Naive thymus-derived CD4-positive, alpha-beta T cell (primary cell): ENCODE measurements at places on chromosomes 16 and 17.

DNA sequence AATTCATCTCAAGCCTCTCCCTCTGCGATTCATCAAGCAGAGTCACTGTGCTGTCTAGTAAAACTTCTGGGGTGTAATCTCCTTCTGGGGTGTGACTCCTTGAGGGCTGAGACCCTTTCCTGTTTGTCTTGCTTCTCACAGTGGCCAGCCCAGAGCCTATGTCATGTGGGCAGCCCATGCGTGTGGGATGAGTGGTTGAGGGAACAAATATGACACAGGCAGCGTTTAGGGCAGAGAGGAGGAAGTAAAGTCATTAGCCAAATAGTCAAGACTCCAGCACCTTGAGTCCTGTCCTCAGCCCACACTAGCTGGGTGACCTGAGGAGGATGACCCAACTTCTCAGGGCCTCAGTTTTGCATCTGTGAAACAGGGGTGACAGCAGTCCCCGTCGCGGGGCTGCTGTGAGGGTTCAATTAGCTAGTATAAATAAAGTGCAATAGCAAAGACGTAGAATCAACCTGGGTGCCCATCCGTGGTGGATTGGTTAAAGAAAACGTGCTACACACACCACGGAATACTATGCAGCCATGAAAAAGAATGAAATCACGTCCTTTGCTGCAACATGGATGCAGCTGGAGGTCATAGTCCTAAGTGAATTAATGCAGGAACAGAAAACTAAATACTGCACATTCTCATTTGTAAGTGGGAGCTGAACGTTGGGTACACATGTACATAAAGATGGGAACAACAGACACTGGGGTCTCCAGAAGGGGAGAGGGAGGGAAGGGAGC, 4.5 kb upstream of the ITGAX start:
- no peak overlapping the region for H3K4me3 ChIP-seq
- H3K27me3 ChIP-seq = no peaks in the 10 kb centered on the region

DNA sequence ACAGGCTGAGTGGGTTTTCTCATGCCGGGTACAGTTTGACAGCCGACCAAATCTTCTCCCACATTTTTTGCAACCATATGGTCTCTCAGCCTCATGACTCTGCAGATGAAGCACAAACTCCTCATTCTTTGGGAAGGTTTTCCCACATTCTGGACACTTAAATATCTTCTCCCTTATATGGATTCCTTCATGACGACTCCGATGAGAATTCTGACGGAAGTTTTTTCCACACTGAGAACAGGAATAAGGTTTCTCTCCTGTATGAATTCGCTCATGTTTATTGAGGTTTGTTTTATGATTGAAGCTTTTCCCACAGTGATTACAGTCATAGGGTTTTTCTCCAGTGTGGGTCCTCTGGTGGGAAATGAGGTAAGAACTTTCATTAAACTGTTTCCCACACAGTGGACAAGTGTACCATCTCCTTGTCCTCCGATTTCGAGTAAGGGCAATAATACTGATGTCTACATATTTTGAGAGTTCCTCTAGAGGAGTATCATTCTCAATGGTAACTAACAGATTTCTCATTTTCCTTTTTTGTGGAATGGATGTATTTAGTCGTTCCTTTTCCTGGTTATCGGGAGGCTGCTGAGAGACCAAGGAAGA, 10.9 kb downstream of the ZNF200 start:
- H3K36me3 ChIP-seq = peaks cover 56% of the 10 kb centered on the region
- H3K27ac ChIP-seq = no peak overlapping the region

DNA sequence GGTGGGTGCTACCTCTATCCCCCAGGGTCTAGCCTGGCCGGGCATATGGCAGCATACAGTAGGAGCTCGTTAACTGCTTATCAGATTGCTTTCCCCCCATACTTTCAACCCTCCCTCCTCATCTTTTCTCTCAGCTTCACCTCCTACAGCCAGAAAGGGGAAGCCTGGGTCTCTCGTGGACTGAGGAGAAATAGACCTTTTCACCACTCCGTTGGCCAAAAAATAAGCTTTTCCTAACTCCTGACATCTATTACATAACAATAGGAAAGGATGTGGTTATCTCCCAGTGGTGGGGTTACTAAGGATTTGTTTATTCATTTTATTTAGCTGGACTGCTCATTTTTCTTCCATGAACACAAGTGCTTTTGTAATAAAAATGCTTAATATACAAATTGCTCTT, 9.0 kb upstream of the CXCL16 start:
- H3K4me1 ChIP-seq = peaks cover 7% of the 10 kb centered on the region
- no peaks in the 10 kb centered on the region for H3K36me3 ChIP-seq
- no peak overlapping the region for H3K27ac ChIP-seq

DNA sequence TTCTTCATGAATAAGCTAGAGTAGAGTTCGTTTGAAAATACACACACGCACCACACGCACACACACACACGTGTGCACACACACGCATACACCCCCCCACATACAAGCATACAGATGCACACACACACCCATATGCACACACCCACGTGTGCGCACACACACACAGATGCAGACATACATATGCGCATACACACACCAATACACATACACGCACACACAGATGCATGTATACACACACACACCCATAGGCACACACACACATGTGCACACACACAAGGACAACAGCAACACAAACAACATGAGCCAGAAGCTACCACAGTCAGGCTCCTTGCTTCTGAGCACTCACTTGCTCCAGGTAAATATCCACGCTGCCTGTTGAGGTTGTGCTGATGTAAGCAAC, 5.1 kb downstream of the IFT140 start:
- H3K36me3 ChIP-seq = no peaks in the 10 kb centered on the region
- no peak overlapping the region for H3K27ac ChIP-seq
- no peak for DNase-seq
- H3K4me1 ChIP-seq = peaks cover 16% of the 10 kb centered on the region
- no peak overlapping the region for H3K4me3 ChIP-seq

DNA sequence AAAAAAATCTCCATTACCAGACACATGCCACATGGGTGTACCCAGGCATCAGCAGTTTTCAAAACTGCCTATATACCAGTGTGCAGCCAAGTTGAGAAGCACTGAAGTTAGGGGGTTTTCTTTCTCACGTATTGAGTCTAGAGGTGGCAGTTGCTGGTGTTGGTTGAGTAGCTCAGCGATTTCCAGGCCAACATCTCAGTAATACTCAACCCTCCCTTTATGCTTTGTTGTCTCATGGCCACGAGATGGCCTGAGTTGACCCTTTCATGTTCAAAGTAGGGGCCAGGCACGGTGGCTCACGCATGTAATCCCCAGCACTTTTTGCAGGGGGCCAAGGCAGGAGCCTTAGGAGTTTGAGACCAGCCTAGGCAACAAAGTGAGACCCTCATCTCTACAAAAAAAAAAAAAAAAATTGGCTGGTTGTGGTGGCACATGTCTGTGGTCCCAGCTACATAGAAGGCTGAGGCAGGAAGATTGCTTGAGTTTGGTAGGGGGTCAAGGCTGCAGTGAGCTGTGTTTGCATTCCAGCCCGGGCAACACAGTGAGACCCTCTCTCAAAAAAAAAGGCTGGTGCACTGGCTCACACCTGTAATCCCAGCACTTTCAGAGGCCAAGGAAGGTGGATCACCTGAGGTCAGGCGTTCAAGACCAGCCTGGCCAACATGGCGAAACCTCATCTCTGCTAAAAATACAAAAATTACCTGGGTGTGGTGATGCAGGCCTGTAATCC, 10.8 kb downstream of the LRRC3C start:
- no peak overlapping the region for H3K4me3 ChIP-seq
- H3K36me3 ChIP-seq = no peaks in the 10 kb centered on the region
- H3K27ac ChIP-seq = no peak overlapping the region

GRCh38 chr17:32382526-32383223, 32.7 kb downstream of the ZNF207 start:
- H3K27me3 ChIP-seq = no peaks in the 10 kb centered on the region
- no peak overlapping the region for H3K27ac ChIP-seq
- H3K4me1 ChIP-seq = no peaks in the 10 kb centered on the region
